ENCODE measurements at places on chromosomes 2 and 18.

DNA sequence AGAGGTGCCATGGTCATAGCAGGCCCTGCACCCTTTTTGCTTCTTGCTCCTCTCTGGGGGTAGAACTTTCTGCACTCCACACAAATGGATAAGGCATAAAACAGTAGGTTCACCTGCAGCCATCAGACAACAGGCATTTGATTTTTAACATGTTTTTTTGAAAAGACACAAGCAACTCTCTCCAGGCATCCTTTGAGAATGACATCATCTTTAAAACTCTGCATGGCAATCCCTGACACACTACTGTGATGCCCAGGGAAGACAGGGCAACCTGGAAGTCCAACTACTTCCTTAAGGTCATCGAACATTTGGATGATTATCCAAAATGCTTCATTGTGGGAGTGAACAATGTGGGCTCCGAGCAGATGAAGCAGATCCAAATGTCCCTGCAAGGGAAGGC is 82.8 kb downstream of the SKA1 start:
- DNase-seq = no peak

DNA sequence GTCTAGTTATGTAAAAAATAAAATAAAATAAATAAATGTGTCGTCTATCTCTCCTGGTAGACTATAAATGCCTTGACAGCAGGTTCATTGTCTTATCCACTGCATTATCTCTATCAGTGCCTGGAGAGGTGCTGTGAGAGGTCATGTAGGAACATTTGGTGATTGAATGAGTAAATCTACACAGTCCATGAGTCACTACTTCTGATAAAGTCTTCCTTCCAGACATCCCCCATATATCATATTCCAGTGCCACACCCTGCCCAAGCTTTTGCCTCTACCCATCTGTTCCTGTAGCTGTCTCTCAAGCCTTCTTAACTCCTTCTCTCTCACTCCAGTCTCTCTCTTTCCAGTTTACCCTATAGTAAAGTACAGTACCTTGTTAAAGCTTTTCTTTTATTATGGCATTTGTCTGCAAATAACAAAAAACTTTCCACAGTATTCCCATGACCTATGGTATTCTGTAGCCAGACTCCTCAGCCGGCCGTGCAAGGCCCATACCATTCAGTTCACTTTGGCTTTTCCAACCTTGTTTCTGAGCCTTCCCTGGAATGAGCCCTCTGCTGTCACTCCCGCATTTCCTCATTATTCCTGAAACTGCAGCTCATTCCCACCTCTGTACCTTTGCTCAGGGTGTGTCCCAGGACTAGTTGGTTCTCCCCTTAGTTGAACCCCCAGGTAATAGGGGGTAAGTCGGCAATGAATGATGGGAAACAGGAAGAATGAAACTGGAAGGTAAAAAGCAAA is 37.5 kb downstream of the ANXA4 start:
- DNase-seq = no peak

DNA sequence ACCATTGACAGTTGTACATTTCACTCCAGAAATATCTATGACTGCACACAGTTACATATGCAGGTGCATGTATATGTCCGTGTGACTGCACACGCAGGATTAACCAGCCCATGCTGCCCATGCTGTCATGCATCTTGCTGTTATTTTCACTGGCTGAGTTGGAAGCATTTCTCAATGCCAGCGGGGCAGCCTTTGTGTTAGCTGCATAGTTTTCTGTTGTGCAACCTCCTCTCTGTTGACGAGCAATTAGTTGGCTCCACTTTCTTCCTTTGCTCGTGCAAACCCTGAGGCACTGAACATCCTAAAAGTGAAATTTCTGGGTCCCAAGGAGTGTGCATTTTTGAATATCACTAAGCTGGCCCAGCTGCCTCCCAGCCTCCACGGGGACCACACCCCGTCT is 133.4 kb upstream of the GLI2 start:
- no peak for DNase-seq

GRCh38 chr18:75132098-75132870 is 76.7 kb downstream of the PTGR3 start:
- no peak for DNase-seq

DNA sequence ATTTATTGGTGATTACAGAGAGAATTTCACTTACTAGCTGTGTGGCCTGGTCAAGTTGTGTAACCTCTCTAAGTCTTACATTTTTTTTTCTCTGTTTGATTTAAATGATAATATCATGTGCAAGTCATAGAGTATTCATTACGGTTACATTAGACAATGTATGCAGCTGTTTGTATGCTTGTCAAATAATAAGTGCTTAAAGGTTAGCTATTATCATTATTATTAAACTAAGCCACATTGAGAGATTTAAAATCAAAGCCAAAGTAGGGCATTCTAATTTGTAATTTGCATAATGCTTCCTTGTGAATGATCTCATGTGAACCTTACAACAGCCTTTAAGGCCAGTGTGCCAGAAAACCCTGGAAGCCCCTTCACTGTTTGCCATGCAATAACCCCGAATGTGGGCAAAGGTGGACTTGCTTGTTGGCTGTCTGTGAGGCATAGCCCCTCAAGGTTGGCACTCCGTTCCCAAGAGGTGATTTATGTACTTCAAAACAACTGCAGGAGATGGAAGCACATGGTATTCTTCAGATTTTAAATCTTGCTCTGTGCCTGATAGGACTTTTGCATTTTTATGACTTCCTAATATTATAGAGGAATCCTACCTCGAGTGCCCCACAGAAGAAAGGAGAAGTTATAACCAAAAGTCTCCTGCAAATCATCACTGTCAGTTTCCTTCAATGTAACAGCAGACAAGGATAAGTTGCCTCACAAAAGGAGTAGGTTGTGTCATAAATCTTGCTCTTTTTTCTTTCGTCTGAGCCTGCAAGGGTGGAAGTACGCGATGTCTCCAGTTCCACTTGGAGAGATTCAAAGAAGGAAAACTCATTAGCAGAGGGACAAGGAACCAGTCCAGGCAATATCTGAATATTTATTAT is 272.0 kb downstream of the TGIF1 start:
- no peak for DNase-seq

DNA sequence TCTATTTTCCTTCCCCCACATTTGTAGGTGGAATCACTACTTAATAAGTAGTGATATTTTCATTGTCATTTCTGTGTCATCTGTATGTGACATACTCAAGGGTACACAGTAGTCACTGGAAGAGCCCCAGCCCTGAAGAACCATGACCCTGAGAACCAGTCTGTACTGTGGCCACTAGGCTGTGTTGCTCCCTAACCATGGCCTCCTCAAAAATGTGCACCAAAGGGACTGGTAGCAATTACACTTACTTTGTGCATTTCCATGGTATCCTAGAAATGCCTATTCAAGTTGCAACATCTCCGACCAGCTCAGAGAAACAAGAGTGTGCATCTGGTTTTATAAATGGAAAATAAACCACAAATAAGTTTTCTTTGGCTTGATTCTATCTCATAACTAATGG is 155.1 kb downstream of the DOCK10 start:
- DNase-seq = no peak

DNA sequence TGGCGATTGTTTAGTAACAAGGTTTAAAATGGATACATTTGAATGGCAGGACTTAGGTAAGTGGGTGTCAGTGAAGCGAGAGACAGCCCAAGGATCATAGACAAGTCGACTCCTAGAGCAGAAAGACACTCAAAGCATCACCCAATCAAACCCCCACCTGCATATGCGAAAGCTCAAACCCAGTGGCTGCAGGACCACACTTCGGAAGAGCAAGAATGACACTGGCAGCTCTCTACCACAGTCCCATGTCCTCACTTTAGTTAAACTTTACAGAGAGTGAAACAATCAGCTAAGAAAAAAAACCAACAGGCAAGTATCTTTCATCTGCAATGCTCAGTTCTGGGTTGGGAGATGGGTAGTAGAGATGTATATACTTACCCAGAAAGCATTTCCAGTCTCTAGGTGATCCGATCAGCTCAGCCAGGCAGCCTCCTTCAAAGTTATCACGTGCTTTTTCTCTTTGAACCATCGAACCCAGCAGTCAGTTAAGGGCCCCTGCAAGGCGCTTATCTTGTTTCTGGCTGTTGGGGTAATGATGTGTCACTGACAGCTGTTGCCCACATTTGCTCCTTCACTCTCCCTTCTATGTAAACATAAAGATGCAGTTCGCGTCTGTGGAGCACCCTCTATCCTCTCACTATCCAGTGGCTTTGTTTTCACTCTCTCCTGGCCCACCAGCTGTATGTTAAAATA is 357.5 kb upstream of the ID2 start:
- DNase-seq = no peak

DNA sequence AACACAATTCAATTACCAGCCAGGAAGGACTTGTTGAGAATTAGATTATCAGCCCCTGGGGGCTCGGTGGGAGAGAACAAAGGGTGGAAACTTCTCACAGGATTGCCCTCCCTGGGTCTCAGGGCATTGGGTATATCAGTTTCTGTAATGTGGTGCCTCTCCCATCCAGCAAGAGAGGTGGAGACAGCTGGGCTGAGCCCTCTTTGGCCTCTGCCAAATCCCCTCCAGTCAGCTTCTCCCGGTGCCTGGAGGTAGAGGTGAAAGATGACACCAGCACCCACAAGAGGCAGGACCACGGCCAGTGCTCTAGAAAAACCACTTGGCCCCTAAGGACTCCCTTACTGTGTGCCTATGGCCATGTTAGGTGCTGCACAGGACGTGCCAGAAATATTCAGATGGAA is 179.7 kb downstream of the HAUS1 start:
- DNase-seq = no peak

DNA sequence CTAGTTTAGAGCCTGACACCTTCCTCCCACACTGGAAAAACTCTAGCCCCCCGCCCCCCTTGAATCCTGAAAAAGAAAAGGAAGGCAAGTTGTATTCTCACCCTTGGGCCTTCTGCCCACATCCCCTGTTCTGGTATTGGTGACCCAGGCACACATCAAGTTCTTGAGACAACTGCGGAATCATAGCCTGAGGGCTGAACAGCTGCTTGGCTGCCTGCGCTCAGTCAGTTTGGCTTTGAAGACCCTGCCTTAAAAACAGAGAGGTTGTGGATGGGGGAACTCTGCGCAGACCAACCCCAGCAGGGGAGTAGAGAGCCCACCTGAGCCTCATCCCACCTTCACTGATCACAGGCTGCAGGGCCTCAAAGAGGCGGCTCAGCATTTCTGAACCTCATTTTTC is 229.2 kb downstream of the ANAPC1 start:
- DNase-seq = no peak

DNA sequence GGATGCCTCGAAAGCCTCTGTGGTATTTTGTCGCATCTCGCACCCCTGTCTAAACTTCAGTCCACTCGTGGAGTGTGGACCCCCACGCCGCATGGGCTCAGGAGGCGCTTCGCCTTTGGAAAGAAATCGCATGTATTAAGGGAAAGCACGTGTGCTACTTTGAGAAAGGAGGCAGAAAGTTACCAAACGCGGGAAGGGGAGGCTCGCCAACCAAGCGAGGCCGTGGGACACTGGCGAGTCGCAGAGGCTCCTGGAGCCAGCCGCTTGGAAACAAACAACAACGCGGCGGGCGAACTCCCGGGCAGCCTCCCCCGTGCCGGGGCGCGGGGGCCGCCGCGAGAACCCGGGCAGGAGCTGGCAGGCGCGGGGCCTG is 455 bp upstream of the AGAP1 start:
- no peak for DNase-seq

DNA sequence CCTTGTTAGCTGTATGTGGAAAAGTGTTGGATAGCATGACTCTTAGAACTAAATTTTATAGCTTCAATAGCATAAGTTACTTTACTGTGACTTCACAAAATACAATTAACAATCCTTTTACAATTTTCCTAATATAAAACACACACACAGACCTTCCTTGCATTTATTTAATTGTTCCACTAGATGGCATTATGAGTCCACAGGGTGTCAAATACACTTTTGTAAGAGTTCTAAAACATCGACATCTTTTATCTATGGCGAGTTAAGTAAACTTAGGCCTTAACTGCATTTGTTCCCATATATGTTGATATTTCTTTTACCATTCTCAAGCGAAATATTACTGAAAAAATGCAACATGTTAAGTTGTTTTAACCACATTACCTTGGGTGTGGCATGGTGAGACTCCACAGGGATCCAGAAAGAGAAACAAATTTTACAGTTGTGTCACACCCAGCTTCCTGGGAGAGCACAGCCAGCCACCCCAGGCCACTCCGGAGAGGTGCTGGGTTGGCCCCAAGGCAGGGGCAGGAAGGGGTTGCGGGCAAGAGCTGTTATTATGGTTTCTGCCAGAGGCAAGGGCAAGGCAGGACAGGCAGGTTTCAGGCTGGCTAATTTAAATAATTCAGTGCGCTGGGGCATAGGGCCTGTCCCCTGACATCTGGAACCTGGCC is 312.4 kb upstream of the MC4R start:
- DNase-seq = no peak

GRCh38 chr2:197007716-197008628 is 81.5 kb upstream of the PGAP1 start:
- DNase-seq = no peak

GRCh38 chr2:45748239-45748638 is 96.8 kb downstream of the PRKCE start:
- DNase-seq = no peak

- DNase-seq = no peak
These were observed 1.3 kb downstream of the ITM2C start for GRCh38 chr2:230865766-230866755.

DNA sequence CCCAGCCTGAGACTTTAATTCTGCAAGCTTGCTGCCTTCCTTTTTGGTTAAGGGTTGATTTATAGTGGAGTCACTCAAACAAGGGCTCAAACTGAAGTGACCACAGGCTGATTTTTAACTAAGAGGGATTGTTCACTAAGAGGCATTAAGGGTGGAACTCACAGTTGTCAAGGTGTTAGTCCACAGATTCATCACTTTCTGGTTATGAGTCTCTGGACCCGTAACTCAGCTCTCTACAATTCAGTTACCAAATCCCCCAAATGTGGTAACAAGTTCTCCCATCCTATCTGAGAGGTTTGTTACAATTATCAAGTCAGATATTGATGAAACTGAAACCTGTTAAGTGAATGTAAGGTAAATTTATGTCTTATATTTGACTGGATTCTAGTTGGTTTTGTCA is 185.9 kb upstream of the KLHL14 start:
- DNase-seq = no peak

DNA sequence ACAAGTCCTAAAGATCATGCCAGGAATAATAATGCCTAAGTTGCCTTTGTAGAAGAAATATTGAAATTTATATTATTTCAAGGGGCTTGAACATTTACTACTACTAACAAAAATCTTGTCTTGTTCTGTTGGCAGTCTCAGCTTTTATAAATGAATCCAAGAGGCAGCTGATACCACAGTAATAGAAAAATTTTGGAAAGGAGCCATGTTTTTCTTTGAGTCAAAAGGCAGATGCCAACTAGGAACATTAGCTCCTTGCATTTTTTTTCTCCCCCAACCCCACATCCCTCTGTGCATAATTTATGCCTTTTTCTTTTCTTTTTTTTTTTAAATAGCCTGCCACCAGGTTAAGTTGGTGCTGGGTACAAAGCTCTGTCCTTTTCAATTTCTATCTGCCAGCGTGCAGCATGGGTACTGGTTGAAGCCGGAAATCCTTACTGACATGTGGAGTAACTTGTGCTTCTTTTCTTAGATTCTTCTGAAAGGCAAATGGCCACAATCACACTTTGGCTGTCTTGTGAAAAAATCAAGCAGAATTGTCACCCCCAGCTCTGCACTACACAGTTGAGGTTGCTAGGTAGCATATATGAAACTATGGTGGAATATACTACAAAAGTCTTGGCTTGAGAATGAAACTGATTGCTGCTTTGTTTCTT is 98.8 kb downstream of the RHBDD1 start:
- DNase-seq = no peak

- no peak for DNase-seq
These were observed 26.5 kb downstream of the MYO3B start for GRCh38 chr2:170204298-170204951.
